ENCODE measurements at places on chromosomes 6 and 20.
A peak's percentile ranks its signal among the peaks of the same experiment; 100 is the strongest.

GRCh38 chr6:131212024-131212423, 76.8 kb downstream of the AKAP7 start:
- no peak for DNase-seq

- no peak for DNase-seq
These were observed 6.3 kb downstream of the SYNE1 start for GRCh38 chr6:152630832-152631231.

DNA sequence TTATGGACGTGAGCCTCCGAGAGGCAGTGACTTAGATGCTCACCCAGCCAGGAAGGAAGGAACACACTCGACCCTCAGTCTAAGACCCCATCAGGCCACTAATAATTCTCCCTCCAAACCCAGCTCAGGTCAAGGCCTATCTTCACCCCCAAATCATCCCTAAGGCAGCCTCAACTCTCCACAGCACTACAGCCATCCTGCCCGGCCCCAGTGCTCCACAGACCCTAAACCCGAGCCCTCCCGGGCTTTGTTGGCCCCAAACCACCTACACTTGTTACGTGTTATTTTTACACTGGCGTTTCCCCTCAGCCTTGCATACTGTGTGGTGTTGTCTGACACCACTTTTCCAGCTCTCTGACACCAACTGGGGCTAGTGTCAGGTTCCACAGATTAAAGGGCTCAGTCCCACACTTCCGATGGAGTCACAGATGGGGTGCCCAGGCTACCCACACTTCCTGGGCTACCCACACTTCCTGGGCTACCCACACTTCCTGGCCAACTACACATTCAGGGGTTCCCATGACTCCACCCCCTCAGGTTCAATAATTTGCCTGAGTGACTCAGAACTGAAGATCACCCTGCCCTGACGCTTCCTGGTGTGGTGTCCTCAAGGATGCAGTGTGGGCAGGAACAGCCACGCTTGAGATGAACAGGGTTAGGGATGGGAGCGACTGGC, 25.3 kb downstream of the RBCK1 start:
- DNase-seq = peak; percentile 58

GRCh38 chr6:100101644-100102043, 107.6 kb upstream of the MCHR2 start:
- no peak for DNase-seq

- DNase-seq = no peak
These were observed 584 bp downstream of the MTCH1 start for GRCh38 chr6:36985417-36985807.

DNA sequence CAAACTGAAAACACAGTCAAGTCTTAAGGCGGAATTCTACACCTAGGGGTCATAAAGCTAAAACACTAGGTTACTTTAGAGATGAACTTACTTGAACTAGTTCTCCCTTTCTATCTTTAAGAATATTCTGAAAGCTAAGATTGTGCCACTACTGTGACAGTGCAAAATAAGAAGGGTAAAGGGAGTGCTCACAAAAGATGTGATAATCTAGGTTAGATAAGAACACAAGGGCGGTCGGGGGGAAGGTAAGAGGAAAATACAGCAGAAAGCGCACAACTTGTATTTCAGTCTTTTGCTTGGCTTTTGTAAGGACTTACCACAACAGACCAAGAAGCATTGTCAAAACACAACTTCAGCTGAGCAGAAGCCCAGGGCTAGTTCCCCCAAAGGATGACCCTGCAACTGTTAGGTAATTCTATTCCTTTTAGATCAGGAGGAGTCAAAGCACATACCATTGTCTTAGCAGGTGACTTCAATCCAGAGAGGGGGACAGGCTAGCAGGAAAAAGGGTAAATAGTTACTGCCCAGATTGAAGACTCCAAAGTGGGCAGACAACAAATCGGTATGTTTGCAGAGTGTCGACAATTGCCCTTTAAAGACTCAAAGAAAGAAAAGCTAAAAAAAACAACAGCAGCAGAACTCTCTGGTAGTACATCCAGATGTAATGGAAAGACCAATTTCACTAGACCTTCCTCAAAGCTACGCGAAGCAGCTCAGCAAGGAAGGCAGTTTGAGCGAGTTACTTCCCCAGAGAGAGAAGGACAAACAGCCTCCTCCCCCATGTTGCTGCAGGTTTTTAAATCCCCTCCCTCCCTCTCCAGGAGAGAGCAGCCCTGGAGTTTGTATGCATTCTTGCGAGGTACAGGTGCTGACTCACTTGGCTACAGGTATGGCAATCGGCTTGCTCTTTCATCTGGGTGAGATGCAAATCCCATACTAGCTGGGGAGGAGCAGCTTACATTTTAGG, 59.0 kb downstream of the RIPOR2 start:
- no peak for DNase-seq

DNA sequence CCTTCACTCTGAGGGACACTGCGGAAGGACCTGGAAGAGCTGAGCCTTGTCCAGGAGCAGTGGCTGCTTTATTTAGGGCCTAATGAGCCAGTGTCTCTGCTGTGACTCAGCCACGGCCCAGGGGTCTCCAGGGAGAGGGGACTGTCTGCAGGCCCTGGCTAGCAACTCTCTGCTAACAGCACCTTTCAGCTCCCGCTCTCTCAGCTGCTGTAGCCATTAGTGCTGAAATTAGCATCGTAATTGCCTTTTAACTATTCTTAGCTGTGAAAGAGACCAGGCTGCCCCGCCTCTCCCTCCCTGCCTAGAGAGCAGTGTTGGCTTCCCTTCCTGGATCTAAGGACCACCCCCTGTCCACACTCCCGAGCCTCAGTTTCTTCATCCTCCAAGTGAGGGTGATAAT, 53.1 kb upstream of the SLC32A1 start:
- no peak for DNase-seq

DNA sequence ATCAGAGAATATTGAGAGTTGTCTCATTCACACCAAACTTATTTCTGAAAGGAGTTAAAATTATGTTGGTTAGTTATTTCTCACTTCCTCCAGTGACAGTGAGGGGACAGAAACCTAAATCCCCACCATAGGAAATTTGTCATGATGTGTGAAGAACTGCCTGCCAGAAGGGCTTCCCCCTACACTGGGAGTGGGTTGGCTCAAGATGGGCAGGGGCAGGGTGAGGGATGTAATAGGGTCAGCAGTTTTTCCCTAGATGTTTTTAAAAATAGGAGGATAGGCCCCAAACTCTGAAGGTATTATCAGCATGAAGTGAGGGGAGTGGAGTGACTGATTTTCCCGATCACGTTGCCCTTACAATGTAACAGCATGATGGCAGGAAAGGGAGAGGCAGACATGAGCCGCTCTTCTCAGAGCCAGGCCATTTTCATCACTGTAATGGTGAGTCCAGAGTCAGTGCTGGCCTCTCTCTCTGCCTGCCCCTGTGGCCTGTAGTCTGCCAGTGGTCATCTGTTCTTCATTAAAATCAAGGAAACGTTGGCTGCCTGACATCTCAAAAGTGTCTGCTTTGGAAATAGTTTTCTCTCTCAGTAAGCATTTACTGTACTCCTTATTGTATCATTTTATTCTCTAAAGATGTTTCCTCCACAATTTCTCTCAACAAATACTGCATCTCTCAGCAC, 59.8 kb upstream of the SYNJ2 start:
- no peak for DNase-seq

- no peak for DNase-seq
These were observed 167.3 kb upstream of the AKIRIN2 start for GRCh38 chr6:87869064-87869905.

DNA sequence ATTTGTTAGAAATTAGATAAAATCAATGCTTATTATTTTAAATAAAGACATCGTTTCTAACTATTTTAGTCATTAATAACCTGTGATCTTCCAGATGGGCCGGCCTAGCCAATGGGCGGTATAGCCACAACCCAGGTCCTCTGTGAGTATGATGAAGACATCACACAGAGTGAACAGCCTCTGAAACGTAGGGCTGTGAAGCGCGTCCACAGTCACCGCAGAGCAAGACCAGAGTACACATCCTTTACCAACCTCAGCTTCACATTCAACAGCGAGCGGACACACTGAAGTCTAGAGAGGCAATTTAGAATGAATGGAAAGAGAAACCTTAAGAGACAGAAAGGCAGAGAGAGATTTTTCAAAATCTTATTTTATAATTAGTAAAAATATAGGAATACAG, 125.0 kb upstream of the RPS6KA2 start:
- DNase-seq = no peak

DNA sequence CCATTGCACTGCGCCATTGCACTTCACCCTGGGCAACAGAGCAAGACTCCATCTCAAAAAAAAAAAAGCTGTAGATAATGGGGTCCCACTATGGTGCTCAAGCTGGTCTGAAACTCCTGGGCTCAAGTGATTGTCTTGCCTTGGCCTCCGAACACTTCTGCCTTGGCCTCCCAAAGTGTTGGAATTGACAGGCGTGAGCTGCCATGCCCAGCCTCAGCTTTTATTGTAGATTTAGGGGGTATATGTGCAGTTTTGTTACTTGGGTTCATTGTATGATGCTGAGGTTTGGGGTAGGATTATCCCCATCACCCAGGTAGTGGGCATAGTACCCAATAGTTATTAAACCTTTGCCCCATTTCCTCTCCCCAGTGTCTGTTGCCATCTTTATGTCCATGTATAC, 11.4 kb downstream of the HSPA1B start:
- DNase-seq = no peak

DNA sequence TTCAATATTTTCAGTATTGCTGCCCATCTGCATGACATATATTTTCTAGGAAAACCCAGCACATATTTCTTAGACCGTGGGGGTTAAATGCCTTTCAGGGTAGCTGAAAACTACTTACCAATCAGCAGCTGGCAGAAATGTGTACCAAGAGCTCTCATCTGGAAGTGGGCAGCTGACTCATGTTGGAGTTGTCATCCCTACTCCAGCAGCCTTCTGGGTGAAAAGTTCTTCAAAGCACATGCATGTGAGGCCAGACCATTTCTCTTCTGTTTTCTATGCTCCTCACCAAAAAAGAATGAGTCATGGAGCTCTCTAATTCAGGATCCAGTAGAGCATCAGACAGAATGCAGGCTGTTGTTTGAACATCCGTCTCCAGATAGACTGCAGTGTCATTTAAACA, 135.5 kb downstream of the PAX1 start:
- DNase-seq = peak; percentile 13

DNA sequence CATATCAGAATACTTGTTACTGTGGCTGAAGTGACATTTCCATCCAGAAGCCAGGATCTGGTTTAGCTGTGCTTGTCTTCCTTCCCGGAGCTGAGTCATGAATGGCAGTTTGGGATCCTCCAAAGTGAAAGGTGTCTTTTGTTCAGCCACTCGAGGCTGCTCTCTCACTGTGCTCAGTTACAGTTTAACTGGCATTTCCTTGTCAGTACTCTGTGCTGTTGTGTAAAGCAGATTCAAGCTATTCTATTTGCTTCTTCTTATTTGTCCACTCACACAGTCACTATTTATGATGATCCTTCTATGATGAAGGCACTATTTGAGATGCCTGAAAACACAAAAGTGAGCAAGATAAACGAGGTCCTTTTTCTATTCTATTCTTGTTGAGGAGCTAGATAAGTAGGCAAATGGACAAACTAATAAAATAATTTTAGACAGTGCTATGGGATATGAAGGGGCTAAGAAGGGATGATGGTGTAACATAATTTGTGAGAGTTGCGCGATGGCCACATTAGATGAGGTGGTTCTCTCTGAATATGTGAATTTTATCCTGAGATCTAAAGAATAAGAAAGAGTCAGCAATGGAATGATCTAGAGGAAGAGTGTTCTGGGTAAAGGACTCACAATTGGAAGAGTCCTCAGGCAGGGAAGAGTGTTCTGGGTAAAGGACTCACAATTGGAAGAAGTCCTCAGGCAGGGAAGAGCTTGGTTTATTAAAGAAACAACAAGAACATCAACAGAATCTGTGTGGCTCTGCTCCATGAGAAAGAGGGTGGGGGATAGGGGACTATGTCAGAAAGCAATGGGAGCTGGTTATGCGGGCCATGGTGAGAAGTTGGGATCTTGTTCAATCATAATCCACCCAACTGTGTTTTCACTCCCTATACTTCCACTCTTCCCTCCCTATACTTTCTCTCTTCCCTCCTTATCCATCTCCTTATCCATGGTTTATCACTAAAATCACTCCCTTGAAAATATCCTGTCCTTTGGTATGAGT, 40.1 kb downstream of the CYP24A1 start:
- DNase-seq = peak; percentile 94

GRCh38 chr6:24856901-24857670, 58.4 kb upstream of the ARMH2 start:
- DNase-seq = no peak

DNA sequence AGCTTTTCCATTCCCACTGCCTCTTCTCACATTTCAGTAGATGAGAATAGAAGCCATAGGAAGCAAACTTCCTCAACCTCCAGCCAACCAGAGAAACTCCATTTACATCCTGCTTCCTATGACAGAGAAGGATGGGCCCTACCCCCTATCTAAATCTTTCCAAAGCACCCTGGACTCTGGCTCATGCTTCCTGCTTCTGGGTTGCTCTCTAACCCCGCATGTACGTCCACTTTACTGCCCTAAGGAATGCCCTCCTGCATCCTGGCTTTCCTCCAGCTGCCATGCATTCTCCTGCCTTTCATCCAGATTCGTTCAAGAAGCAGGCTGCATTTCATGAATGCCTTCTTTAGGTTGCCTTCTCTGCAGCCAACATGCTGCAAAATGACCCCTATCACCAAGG, 91.9 kb downstream of the FAM217A start:
- DNase-seq = no peak

DNA sequence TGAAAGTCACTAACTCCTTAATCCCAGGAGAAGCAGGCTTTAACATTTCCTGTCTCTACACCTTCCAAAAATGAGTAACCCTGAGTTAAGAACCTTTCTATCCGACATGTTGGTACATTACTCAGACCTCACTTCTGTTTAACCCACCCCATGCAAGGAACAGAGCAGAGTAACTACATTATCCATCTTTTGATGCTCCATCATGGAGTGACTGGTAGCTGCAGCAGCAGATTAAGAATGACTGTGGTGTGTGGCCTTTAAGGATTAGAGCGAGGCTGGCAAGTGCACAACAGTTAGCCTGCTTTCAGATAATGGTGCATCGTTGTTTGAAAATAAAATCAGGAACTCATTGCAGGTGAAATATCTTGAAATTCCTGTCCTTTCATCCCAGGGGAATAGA, 2.0 kb downstream of the TRAF3IP2 start:
- no peak for DNase-seq

- peak; percentile 57 for DNase-seq
These were observed 7.2 kb upstream of the SDC4 start for GRCh38 chr20:45355209-45356084.

GRCh38 chr20:19758133-19758500, at the start of gene RIN2:
RIN2 (plus strand) TSS chr20:19758258; CDS start chr20:19889602, 131,344 bp downstream.
- no peak for DNase-seq

GRCh38 chr6:13009031-13009430, 292.5 kb downstream of the PHACTR1 start:
- no peak for DNase-seq

- DNase-seq = no peak
These were observed 117.1 kb upstream of the PRND start for GRCh38 chr20:4604580-4604979.

GRCh38 chr6:31721351-31722020, at the start of gene LY6G6C:
LY6G6C (minus strand) TSS chr6:31721746; CDS start chr6:31721679, 67 bp downstream.
- no peak for DNase-seq

DNA sequence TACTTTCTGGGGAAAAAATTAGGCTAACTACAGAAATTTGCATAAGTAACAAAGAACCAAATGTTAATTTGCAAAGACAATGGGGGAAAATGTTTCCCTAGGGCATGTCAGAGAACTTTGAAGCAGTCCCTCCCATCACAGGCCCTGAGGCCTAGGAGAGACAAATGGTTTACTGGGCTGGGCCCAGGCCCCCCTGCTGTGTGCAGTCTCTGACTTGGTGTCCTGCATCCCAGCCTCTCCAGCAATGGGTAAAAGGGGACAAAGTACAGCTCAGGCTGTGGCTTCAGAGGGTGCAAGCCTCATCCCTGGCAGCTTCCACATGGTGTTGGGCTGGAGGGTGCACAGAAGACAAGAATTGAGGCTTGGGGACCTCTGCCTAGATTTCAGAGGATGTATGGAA, 788.4 kb downstream of the FRK start:
- DNase-seq = no peak
